ENCODE measurements at places on chromosomes 3 and 15. TPM values are rescaled to one million over a fixed set of nuclear protein-coding genes. Genes with fewer than 3 reads are reported as not detected.

- no peak for DNase-seq
Measured at GRCh38 chr3:82942041-82942440, 1180.6 kb upstream of the GBE1 start.

DNA sequence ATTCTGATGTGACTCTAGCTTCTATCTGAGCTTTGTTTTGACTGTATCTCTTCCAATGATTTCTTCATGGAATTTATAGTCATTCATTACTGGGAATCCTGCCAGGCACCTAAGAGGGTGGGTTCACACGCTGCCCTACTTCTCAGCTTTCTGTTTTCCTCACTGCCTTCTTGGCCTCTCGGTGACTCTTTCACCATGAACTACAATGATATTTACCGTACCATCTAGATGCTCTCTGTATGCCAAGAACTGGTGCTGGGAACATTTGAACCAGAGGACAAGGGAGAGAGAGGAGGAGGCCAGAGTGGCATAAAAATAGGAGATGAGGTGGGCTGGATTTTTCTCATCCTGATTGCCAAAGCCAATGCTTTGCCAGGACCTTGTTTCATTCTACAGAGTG, 280.0 kb upstream of the P2RY1 start:
- DNase-seq, result no peak

GRCh38 chr3:18544146-18544545, 119.0 kb upstream of the SATB1 start:
- DNase-seq, result no peak

ABTB1 gene
- 38.8 TPM for total RNA-seq

Measured in activated CD4-positive, alpha-beta memory T cell treated with anti-CD3 and anti-CD28 coated beads, Interleukin-2, amount 10 ng/mL, durations not matched to agents 7 days and 5 days (primary cell).